ENCODE measurements at places on chromosomes 1 and 21.
A peak's percentile ranks its signal among the peaks of the same experiment; 100 is the strongest.

- DNase-seq: peak; percentile 44
Measured at GRCh38 chr1:37811027-37811655, 3.1 kb upstream of the YRDC start.

- DNase-seq: no peak
Measured at GRCh38 chr1:189726806-189727205, 750.9 kb downstream of the BRINP3 start.

DNA sequence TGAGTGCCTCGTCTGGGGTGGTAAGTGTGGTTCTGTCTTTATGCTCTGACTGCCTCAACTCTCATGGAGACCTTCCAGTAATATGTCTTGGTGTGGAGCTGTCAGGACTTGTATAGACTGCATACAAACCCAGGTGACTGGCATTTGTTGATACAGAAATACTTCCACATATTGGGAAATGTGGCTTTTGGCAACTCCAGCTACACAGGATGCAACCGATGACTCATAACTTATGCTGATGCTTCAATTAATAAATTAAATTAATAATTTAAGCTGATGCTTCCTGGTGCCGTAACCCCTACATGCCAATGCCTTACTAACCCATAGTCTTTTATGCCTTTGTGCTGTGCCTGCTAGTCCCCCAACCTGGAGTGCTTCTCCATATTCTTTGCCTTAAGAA is 72.3 kb upstream of the ARTN start:
- DNase-seq: no peak

- peak; percentile 73 for DNase-seq
Measured at GRCh38 chr1:148388260-148389026, 94.7 kb downstream of the PPIAL4G start.

DNA sequence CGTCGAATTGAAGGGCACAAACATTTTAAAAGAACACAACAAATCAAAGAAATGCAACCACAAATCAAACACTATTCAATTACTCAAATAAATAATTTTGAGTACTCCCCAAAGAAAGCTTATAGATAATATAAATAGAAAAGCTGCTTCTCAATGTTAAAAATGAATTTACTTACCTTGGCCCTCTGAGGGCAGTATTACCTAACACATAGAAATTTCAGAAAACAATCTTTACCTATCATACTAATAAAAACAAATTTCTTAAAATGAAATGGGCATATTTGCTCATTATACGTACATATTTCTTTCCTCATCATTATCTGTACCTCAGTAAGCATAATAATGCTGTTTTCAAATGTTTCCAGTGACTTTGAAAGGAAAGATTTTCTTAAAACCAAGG is 141.8 kb downstream of the AKT3 start:
- no peak for DNase-seq

Data from GM12864 (cell line).